ENCODE measurements at places on chromosomes 3 and 15.

GRCh38 chr15:45650889-45651525 is 16.2 kb downstream of the SQOR start:
- DNase-seq, result no peak

DNA sequence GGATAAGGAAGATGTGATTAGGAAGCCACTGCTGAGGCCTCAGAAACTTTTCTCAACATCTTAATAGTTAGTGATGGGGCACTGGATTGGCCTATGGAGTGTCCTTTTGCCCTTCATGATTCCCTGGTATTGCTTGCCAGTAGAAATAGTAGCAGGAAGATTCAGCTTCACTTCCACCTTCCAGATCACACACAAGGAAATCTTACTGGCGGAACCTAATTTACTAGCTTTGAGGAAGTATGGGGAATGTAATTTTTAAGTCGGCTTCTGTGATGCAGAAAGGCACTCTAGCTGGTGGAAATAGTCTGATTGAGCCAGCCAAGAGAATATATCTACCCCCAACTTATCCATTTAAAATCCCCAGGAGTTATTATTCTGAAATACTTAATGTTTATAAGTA is 46.5 kb downstream of the LPP start:
- no peak for DNase-seq

DNA sequence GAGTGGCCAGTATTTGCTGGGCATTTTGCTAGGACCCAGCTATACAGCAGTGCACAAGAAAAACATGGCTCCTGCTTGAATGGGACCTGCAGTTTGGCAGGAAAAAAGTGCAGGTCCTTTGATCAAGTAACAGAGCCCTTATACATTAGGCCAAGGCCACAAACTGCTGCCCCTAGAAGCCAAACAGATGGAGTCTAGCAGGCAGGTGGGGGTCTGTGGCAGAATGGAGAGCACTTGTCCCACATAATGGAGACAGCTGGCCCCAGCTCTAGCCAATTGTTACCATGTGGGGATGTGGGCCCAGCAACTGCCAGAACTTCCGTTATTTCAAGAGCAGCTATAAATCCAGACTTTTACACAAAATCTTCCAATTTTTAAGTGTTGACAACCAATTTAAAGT is 79.3 kb downstream of the SHQ1 start:
- no peak for DNase-seq

GRCh38 chr3:70137366-70137765 is 137.8 kb downstream of the SAMMSON start:
- no peak for DNase-seq

- no peak for DNase-seq
Observed at GRCh38 chr15:89299896-89300295, 34.7 kb downstream of the POLG start.

DNA sequence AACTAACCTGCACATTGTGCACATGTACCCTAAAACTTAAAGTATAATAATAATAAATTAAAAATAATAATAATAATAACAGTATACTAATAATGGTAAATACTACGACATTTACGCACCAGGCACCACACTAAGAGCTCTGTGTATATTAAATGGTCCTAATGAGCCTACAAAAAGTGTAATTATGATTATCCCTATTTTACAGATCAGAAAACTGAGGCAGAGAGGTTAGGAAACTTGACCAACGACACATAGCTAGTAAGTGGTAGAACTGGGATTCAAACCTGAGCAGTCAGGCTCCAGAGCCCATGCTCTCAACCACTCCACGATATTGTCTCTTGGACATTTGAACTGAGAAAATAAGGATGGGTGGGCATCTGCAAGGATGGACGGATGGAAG is 15.0 kb downstream of the KIF7 start:
- no peak for DNase-seq

- DNase-seq, result no peak
Observed at GRCh38 chr3:50444213-50444612, 59.2 kb downstream of the CACNA2D2 start.

GRCh38 chr15:43795997-43796396 is 3.9 kb downstream of the SERF2 start:
- no peak for DNase-seq

- no peak for DNase-seq
Observed at GRCh38 chr3:194245975-194246561, 105.1 kb downstream of the CPN2 start.

- DNase-seq, result no peak
Observed at GRCh38 chr3:56921573-56922453, 120.1 kb upstream of the ARHGEF3 start.

GRCh38 chr3:128127236-128127635 is 3.6 kb upstream of the RUVBL1 start:
- DNase-seq, result no peak

DNA sequence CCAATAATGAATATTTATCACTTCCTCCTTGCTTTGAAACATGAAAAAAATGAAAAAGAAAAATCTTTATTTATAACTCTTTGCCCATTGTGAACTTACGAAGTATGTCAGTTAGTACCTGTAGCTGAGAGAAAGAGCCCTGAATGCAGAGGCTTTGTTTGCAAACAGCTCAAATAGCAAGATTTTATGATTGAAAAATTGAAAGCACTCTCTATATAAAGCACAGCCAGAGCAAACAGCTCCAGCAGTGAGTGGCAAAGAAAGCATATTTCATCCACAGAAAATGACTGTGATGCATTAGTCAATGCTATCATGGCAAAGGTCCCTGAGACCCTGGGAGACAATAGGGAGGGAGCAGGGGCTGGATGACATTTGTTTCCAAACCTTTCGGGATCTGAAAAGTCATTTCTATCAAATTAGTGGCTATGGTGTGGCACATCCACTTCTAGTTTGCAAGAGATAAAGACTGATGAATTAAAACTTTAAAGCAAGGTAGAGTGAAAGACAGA is 576.1 kb downstream of the OTOL1 start:
- no peak for DNase-seq

GRCh38 chr15:92527197-92527596 is 128.4 kb downstream of the FAM174B start:
- no peak for DNase-seq

DNA sequence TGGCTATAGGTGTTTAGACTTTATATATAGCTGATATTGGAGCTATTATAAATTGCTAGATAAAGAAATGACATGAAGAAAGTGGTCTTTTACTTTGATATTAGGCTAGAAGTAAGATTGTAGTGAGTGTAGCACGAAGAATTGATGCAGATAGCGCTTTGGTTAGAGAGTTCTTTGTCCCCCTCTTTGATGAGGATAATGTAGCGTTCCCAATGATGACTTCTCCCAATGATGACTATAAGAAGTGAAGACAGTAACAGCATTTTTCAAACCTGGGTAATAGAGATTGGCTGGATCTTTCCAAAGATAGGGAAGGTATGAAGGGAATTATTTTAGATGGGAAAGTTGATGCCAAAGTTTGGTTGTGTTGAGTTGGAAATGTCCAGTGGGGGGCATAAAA is 4.3 kb downstream of the MINDY2 start:
- DNase-seq, result no peak

DNA sequence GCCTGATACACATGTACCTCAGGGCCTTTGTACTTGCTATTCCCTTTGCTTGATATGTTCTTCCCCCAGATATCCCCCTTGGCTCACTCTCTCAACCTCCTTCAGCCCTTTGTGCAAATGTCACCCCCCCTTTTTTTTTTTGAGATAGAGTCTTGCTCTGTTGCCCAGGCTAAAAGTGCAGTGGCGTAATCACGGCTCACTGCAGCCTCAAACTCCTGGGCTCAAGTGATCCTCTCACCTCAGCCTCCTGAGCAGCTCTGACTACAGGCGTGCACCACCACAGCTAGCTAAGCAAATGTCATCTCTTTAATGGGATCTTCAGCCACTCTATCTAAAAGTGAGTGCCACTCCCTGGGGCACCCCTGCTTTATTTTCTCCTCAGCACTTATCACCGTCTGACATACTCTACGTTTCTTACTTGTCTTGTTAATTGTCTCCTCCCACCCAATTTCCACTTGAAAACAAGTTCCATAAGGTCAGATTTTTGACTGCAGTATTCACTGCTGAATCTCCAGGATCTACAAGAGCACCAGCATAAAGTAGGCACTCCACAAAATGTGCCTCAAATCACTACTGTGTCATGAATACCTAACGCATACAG is 14.6 kb downstream of the IP6K2 start:
- no peak for DNase-seq

GRCh38 chr15:55220606-55221005 is 23.9 kb upstream of the RSL24D1 start:
- no peak for DNase-seq

DNA sequence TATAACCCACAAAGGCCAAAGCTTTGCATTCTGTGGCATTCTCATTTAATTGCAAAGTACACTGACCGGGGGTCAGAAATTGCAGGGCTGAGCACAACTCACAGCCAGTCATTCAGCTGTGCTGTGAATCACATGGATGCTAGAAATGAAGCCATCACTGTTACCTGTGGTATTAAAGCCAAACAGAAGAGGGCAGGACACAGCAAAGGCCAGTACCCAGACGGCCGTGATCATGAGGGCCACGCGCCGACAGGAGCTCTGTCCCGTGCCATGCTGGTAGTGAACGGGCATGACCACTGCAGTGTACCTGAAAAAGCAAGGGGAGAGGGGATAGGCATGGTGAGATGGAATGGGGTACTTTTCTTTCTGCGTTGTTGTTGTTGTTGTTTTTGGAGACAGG is 31.6 kb downstream of the DRD3 start:
- DNase-seq, result no peak

- no peak for DNase-seq
Observed at GRCh38 chr3:16929311-16929710, 44.6 kb downstream of the PLCL2 start.

DNA sequence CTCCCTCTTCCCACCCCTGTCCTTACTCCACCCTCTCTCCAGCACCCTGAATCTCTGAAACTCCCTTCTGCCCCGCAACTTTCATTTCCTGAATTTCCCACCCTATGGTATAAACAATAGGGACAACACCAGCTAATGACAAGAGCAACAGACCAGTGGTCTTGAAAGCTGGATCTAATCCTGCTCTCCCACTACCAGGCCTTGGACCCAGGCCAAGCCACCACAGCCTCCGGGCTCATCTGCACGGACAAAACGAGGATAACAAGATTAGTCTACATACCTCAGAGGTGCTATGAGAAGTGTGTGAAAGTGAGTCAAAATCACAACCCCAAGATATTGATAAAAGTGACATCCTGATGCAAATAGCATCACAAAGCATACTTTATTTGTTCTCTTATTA is 128.6 kb downstream of the ERC2 start:
- DNase-seq, result no peak

DNA sequence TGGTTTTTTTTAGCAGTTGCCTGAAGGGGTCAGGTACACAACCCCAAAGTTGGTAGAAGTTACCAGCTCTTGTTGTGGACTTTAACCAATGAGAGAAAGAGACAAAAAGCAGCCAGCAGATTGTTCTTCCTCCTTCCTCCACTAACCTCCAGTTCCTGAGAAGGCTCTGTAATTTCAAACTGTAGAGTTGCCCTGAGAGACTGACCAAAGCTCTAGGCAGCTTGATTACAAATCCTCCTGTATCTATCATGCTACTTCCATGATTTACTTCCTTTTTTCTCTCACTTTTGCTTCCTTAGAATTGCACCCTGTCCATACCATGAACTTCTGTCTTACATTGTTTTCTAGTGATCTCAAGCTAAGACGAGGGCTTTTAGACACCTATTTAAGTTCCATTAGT is 29.2 kb downstream of the NSUN3 start:
- no peak for DNase-seq

GRCh38 chr15:89192766-89193165 is 28.6 kb downstream of the RLBP1 start:
- no peak for DNase-seq

GRCh38 chr3:66348704-66349103 is 127.9 kb downstream of the SLC25A26 start:
- no peak for DNase-seq

DNA sequence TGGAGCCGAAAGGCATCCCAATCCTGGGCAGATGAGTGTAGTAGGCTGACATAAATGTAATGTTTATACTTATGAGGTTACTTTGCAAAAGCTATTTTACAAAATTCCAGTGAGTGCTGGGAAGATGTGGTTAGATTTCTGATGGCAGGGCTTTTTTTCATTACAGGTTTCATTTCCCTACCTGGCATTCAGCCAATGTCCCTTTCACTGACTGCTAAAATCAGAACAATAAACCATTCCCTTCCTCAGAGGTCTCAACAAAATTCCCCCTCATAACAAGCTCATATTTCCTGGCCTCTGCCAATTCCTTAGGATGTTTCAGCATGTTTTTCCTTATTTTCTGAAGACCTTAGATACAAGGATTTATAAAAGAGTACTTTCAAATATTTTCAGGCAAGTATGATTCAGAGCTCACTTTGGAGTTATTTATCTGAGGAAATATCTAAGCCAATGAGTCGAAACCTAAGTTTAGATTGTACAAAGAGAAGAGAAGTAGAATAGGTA is 40.9 kb upstream of the CCDC80 start:
- no peak for DNase-seq

GRCh38 chr3:134722969-134723368 is 72.1 kb upstream of the EPHB1 start:
- DNase-seq, result no peak

DNA sequence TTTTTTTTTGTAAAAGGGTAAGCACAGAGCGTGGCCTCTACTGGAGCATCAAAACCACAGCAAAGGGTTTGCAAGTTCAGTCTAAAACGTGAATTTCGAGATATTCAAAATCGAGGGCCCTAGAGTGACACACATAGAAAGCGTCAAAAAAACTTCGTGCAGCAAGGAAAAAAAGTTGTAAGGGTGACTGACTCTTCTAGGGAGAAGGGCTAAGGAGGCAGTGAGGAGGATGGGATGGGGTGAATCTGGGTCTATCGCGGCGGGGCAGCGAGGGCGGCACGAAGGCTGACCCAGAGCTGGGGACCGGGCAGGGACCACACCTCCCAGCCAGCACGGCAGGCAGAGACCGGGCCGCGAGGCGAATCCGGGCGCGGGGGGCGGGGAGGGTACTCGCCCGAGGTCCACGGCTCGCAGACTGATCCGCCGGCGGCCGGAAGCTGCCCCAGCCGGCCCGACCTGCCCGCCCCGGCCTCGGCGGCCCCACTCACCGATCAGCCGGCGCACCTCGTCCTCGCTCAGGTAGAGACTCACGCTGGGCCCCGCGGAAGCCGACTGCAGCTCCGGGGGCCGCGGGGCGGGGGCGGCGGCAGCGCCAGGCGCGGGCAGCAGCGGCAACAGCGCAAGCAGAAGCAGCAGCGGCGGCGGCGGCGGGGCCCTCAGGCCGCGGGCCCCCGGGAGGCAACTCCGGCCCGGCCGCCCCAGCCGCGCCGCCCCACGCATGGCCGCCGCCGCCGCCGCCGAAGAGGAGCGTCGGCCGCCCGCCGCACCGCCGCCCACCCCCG is 533 bp downstream of the RYK start:
- DNase-seq, result peak; percentile 25

GRCh38 chr3:15983693-15984092 is 185.9 kb upstream of the ANKRD28 start:
- DNase-seq, result no peak

GRCh38 chr3:124351430-124352148 is 359.7 kb upstream of the ROPN1 start:
- no peak for DNase-seq

GRCh38 chr3:130825762-130826299 is 68.1 kb upstream of the ATP2C1 start:
- no peak for DNase-seq

- no peak for DNase-seq
Observed at GRCh38 chr3:99724276-99724675, 85.9 kb downstream of the COL8A1 start.

GRCh38 chr3:30098653-30099455 is 507.5 kb upstream of the TGFBR2 start:
- DNase-seq, result no peak

- DNase-seq, result no peak
Observed at GRCh38 chr3:124963755-124964154, 29.2 kb upstream of the MUC13 start.

GRCh38 chr3:112773864-112774263 is 72.8 kb downstream of the CD200R1L start:
- DNase-seq, result no peak

GRCh38 chr15:59333401-59334075 is 39.1 kb downstream of the MYO1E start:
- DNase-seq, result no peak
